ENCODE measurements at places on chromosomes 6 and 20.

- DNase-seq = peak; percentile 81
Measured at GRCh38 chr6:135183532-135184440, 2.7 kb downstream of the MYB start.

DNA sequence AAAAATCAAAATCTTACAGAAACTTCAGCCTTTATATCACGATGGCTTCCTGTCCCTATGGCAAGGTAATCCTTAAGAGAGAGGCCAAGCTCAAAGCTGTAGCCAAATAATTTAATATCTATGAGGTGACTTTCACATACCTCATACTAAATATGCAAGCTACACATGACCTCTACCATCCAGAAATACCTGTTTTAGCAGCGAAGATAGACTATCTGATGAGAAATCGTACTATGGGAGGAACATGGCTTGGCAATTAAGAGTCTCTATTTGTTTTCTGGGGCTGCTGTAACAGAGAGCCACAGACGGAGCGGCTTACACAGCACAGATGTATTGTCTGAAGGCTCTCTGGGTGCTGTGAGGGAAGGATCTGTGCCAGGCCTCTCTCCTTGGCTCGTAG is 31.0 kb upstream of the SALL4 start:
- DNase-seq = no peak

DNA sequence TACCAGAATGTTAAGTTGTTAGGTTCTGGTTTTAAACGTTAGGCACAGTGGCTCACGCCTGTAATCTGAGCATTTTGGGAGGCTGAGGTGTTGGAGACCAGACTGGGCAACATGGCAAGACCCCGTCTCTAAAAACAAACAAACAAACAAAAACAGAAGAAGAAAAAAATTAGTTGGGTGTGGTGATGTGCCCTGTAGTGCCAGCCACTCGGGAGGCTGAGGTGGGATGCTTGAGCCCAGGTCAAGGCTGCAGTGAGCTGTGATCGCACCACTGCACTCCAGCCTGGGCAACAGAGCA is 19.4 kb downstream of the NOL4L start:
- DNase-seq = no peak

DNA sequence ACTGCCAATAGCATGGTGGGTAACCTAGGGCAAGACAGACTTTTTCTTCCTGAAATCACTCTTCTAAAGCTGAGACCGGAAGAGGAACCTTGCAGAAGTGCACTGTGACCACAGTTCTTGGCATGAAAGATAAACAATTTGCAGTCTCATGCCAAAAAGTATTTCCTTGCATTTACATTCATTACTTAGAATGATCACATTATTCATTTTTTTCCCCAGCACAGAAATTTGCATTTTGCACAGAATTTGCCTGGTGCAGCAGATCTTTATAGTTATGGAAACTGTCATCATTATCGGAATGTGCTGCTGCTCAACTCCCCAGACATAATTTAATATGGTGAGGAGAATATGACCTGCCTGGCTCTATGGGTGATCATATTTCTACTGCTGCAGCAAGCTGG is 42.2 kb upstream of the EDN3 start:
- DNase-seq = peak; percentile 11

DNA sequence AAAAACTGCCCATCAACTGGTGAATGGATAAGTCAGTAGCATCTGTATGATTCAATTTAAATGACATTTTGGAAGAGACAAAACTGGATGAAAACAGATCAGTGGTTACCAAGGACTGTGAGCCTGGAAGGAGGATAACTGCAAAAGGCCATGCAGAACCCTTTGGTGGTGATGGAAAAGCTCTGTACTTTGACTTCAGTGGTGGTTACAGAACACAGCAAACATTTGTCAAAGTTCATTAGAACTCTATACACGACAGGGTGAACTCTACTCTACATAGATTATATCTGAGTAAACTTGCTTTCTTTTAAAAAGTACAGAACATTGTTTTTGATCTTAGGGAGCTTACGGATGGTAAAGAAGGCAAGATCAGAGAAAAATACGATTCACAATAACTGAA is 111.9 kb upstream of the HTR1E start:
- DNase-seq = no peak

DNA sequence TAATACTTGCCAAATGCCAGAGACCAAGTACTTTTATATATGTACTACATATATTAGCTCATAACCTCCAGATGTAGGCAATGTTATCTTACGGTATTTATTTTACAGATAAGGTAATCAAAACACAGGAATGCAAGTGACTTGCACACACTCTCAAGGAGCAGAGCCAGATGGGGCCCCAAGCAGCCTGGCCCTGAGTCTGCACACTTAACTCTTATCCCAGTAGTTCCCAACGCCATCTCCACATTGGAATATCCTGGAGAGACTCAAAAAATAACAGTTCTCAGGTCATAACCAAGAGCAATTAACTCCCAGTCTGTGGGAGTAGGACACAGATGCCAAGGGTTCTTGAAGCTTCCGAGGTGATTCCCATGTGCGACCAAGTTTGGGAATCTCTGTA is 398.7 kb downstream of the PHF3 start:
- DNase-seq = no peak
